Esophagus squamous epithelium (tissue), 5 donors: ENCODE measurements at places on chromosomes 3 and 15.

DNA sequence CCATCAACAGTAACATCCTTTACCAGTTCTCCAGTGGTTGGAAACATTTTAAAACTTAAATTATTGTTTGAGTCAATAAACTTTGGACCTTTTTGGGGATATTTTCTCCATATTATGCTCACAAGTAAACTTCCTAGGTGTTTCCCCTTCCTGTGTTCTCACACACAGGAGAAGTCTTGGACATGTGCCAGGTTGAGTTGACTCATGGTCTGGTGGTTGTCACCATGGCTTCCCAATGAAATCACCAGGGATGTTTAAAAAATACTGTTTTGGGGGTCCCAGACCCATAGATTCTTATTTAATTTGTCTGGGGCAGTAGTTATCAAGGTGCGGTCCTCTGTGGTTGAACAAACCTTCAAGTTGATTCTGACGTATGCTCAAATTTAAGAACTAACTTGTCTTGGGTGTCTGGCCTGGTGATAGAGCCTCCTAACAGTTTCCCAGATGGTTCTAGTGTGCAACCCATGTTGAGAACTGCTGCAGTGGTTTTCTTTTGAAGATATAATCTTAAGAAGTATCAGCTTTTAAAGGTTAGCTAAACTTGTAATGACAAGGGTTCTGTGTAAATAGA lies 291.8 kb downstream of the EDEM1 start:
- H3K27me3 ChIP-seq = no peaks in the 10 kb centered on the region
- no peak for DNase-seq
- no peaks in the 10 kb centered on the region for H3K36me3 ChIP-seq
- H3K4me1 ChIP-seq = no peaks in the 10 kb centered on the region

DNA sequence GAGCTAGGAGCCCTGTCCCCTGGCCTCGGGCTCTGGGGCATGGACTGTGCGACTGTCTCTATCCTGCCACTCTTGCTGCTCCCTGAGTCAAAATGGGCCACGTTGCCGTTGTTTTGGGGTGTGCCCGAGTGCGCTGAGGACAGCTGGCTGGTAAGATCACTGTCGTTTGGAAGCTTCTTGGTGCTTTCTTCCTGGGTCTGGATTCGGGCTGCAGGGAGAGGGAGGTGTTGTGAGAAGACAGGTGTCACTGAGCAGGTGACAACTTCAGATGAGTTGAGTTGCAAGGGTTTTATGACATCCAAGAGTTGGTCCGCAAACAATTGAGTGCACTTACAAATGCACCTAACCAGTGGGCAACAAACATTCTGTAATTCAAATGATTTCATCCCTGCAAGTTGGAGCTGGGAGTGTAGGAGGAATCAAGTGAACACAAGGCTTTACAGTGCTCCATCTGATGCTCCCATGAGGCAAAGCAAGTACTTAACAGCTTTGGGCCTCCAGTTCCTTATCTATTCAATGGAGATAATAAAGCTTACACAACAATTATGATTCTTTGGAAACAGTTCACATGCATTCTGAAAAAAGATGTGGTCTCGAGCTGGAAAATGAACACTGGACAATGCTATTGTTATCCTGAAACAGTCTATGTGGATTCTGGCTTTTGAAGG lies 11.0 kb upstream of the STARD5 start:
- H3K36me3 ChIP-seq = no peaks in the 10 kb centered on the region
- H3K27me3 ChIP-seq = no peaks in the 10 kb centered on the region
- no peak overlapping the region for H3K27ac ChIP-seq

DNA sequence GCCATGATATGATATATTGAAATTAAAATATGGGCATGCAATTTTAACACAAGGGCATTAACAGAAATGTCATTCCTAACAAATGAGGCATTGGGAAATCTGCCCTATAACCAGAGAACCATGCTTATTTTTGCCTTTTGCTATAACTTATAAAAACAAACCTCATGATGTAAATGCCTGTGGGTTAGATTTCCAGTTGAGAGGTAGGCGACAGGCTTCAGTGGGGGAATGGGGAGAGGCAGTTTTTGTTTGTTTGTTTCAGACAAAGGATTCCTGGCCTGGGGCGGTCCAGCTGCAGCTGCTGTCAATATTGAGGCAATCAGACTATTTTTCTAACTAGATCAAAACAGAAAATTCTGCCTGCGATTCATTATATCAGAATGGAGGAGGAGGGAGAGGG lies 490.4 kb upstream of the CFAP20DC start:
- H3K4me1 ChIP-seq = no peaks in the 10 kb centered on the region
- no peaks in the 10 kb centered on the region for H3K36me3 ChIP-seq
- H3K27ac ChIP-seq = no peak overlapping the region

- no peak for DNase-seq
- no peaks in the 10 kb centered on the region for H3K36me3 ChIP-seq
Measured at GRCh38 chr3:112688085-112688769, 47.3 kb upstream of the CCDC80 start.

- H3K27ac ChIP-seq = no peak overlapping the region
- H3K27me3 ChIP-seq = no peaks in the 10 kb centered on the region
- no peak overlapping the region for H3K4me3 ChIP-seq
Measured at GRCh38 chr3:120879411-120879810, 28.6 kb upstream of the STXBP5L start.

DNA sequence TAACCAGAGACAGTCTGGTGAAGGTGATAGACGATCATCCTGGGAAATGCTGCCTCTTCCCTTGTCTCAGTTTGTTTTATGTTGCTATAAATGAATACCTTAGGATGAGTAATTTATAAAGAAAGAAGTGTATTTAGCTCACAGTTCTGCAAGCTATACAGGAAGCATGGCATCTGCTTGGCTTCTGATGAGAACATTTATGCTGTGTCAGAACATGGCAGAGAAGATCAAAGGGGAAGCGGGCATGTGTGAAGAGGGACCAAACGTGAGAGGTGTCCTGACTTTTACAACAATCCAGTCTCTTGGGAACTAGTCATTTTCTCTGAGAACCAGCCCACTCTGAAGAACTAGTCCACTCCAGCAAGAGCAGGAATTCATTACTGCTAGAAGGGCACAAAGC lies 9.6 kb downstream of the CMC1 start:
- H3K4me3 ChIP-seq = no peak overlapping the region
- no peaks in the 10 kb centered on the region for H3K27me3 ChIP-seq
- H3K27ac ChIP-seq = no peak overlapping the region
- H3K36me3 ChIP-seq = no peaks in the 10 kb centered on the region

- H3K4me3 ChIP-seq = peak within 1 kb of the TSS; percentile 13
- peaks cover 51% of the 10 kb centered on the region for H3K27me3 ChIP-seq
- DNase-seq = no peak
- H3K4me1 ChIP-seq = peaks cover 11% of the 10 kb centered on the region
- H3K27ac ChIP-seq = no peak within 1 kb of the TSS
Measured at GRCh38 chr3:155079746-155080487, at the start of gene MME. TSS of gene MME (plus strand) at chr3:155080319. CDS start at chr3:155084168, 3,849 bp downstream.

GRCh38 chr3:72446218-72447058 lies 401.8 kb downstream of the SHQ1 start:
- DNase-seq = no peak
- no peaks in the 10 kb centered on the region for H3K27me3 ChIP-seq
- H3K27ac ChIP-seq = peak within 1 kb of the TSS; percentile 90
- H3K4me3 ChIP-seq = peak within 1 kb of the TSS; percentile 89
- no peaks in the 10 kb centered on the region for H3K36me3 ChIP-seq
- H3K4me1 ChIP-seq = peaks cover 60% of the 10 kb centered on the region

DNA sequence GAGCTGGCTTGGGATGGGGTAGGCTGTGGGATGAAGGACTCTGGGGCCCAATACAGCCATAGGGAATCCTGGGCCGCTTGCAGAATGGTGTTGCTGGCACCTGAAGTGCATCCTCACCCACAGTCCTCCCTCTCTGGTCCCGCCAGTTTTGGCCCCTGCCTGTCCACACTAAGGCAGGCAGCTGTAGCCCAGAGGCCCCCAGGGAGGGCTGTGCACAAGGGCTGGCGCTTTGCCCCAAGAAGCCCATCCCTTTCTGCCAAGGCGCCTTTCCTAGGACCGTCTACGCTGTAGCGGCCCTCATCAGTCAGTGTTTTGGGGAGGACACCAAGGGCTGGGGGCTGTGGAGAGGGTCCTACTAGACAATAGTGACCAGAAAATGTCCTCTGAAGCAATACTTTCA lies 116.2 kb upstream of the ABHD17C start:
- H3K27me3 ChIP-seq = no peaks in the 10 kb centered on the region
- H3K27ac ChIP-seq = no peak overlapping the region
- peaks cover 11% of the 10 kb centered on the region for H3K4me1 ChIP-seq
- no peak overlapping the region for H3K4me3 ChIP-seq

DNA sequence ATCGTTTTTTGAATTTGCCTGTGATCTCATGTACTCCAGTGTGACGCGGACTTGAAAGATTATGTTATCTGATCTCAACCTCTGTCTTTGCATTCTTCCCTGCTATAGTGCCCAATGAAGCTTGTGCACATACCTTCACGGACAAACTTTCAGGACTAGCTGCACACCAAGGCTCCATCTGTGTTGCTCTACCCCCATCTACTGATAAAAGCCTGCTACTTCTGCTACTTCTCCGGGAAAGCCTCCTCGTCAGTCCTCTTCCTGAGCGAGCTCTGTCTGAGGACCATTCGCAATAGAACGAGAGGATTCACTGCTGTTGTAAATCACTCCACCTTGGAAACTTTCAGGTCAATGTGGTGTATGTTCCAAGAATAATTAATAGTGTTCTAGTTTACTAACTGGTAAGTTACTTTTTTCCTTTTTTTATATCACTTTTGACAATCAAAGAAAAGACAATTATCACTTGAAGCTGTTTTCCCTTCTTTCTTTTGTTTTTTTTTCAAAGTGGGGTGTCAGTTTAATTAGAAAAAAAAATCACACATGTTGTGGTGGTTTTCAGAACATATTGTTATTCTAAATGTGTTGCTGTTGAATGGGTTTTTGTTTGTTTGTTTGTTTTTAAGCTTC lies 217.6 kb downstream of the ARRDC4 start:
- H3K27ac ChIP-seq = no peak overlapping the region
- no peaks in the 10 kb centered on the region for H3K4me1 ChIP-seq
- H3K4me3 ChIP-seq = no peak overlapping the region
- no peaks in the 10 kb centered on the region for H3K36me3 ChIP-seq

DNA sequence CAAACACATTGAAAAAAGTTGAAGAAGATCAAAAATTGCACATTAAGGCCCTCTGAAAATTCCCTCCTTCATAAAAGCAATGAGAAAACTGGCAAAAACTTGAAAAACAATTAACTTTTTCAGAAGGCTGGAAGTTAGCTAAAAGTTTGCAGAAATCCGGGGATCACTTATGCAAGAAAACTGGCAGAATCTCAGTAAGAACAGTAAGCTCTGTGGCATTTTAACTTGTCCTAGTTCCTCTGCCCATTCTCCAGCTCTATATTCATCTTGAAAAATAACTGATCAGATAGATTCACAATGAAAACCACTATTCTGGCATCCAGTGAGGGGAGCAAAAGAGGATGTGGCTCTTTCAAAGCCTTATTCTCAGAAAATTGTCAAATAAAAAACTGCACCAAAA lies 566.8 kb downstream of the NTRK3 start:
- no peaks in the 10 kb centered on the region for H3K4me1 ChIP-seq
- H3K27me3 ChIP-seq = no peaks in the 10 kb centered on the region
- H3K4me3 ChIP-seq = no peak overlapping the region

GRCh38 chr3:175511219-175511785 lies 652.2 kb downstream of the NAALADL2 start:
- H3K4me1 ChIP-seq = no peaks in the 10 kb centered on the region
- H3K27ac ChIP-seq = no peak overlapping the region
- no peaks in the 10 kb centered on the region for H3K27me3 ChIP-seq
- no peak overlapping the region for H3K4me3 ChIP-seq
- H3K36me3 ChIP-seq = no peaks in the 10 kb centered on the region

DNA sequence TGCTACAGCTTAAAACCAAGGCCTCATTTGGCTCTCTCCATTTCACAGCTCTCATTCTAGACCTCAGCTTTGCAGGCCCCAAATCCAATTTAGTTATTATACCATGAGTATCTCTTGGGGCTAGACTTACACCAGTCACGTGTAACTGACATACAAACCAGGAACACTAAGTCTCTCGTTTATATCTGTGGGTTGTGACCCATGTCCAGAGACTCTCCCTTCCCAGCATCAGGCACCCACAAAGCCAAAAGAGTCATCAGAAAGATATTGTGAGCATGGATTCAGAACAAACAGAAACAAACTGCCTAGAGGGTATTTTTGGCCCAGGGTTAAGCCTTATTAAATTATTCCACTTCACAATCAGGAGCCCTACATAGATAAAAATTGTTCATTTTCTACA lies 5.6 kb upstream of the CCDC13 start:
- no peak for DNase-seq
- peaks cover 21% of the 10 kb centered on the region for H3K4me1 ChIP-seq
- no peaks in the 10 kb centered on the region for H3K36me3 ChIP-seq
- H3K27ac ChIP-seq = peak overlapping the region; percentile 80
- H3K27me3 ChIP-seq = no peaks in the 10 kb centered on the region
- no peak overlapping the region for H3K4me3 ChIP-seq

GRCh38 chr15:66080717-66081398 lies 172.7 kb downstream of the MEGF11 start:
- H3K27me3 ChIP-seq = no peaks in the 10 kb centered on the region
- no peaks in the 10 kb centered on the region for H3K36me3 ChIP-seq
- no peak for DNase-seq

- no peaks in the 10 kb centered on the region for H3K27me3 ChIP-seq
- no peak overlapping the region for H3K4me3 ChIP-seq
- H3K36me3 ChIP-seq = no peaks in the 10 kb centered on the region
- no peaks in the 10 kb centered on the region for H3K4me1 ChIP-seq
Measured at GRCh38 chr3:150079029-150079739, 108.5 kb upstream of the PFN2 start.
